ENCODE measurements at places on chromosomes 4 and X.

- DNase-seq, result no peak
These were observed 142.3 kb upstream of the SLIT2 start for GRCh38 chr4:20109391-20109790.

DNA sequence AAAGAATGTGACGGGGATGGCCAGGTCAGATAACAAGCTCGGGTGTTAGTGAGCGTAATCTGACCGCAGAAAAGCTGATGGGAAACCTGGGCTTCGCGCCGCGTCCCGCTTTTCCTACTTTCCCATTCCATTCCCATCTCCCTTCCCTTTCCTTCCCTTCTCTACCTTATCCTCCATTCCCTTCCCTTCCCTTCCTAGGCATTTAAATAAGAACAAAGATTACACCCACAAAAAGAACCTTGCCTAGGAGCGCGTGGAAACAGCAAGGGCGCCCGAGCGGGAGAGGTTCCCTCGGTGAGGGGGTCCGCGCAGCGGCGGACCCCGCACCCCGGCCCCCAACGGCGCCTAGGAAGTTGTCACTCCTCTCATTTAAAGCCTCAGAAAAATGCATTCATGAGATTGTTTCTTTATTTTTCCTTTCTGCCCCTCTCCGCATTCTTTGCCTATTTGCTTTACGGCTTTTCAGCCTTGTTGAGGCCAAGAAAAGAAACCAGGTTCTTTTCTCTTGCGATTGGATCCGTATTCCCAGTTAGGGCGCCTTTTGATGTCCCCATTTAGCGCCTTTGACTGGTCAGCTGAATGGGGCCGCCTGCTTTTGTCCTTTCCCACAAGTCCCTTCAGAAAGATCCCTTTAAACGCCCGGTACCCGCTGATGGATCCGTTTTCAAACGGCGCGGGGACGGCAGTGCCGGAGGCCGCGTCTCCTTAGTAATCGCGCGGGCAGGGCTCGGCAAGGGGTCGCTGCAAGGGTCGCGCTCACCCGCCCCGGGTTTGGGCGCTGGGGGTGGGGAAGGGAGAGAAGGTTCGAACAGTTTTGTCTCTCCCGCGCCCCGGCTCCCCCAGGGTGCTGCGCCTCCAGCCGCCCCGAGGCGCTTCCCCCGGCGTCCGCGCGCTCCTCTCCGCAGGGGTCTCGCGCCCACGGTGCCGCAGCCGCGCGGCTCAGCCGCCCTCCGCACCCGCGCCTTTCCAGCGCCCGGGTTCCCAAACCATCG, 54.1 kb upstream of the TMEM33 start:
- no peak for DNase-seq

GRCh38 chrX:129945131-129945530, 37.3 kb upstream of the BCORL1 start:
- no peak for DNase-seq

GRCh38 chr4:30943356-30943755, 223.2 kb downstream of the PCDH7 start:
- DNase-seq, result no peak

DNA sequence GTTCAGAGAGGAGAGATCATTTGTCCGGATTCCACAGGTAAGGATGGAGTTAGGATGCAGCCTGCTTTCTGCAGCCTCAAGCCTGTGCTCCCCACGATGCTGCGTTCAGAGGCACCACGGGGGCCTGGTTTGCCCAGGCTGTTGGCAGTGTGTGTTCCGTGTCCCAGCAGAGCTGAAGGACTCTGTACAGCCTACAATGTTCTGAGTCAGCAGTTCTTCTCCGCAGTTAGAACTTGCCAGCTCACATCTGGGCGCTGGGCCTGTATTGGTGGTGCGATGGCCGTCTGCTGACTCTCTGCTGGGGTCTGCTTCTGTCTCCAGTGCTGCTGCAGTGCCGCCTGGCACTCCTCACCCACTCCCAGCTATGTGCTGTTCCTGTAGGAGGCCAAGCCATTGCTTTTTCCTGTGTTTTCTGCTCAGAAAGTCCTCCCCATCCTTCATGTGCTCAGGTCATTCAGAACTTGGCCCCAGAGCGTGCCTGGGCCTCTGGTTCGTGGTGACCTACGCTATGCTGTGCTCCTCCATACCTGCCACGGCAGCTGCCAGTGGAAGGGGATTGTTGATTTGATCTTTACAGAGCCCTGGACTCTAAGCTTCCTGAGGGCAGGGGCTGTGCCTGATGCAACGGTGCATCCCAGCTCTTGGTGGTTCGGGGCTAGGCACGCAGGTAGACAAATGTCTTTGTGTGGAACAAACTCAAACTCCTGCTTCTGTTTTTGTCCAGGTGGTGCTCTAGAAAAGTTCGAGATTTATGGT, 42.6 kb upstream of the TADA2B start:
- no peak for DNase-seq

- DNase-seq, result no peak
These were observed 436.6 kb downstream of the C4orf33 start for GRCh38 chr4:129532573-129532972.

- no peak for DNase-seq
These were observed 2.9 kb upstream of the EIF1AX start for GRCh38 chrX:20144491-20144890.

- no peak for DNase-seq
These were observed 8.8 kb downstream of the CHST7 start for GRCh38 chrX:46582325-46582724.

- DNase-seq, result no peak
These were observed 15.9 kb downstream of the RGS12 start for GRCh38 chr4:3308691-3309090.

DNA sequence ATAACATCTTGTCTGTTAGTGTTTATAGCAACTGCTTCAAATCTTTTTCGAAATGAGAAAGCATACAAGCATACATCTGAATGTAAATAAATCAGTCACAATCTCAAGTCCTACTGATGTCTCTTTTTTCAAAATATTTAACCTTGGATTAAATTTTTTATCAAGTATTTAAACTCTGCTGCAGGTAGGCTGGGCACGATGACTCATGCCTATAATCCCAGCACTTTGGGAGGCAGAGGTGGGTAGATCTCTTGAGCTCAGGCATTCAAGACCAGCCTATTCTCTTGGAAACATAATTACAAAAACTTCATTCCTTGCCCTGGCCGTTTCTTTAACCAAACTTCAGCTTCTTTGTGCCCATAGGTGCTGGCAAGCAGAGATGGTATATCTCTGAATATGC, 540.3 kb upstream of the GALNT7 start:
- DNase-seq, result no peak

DNA sequence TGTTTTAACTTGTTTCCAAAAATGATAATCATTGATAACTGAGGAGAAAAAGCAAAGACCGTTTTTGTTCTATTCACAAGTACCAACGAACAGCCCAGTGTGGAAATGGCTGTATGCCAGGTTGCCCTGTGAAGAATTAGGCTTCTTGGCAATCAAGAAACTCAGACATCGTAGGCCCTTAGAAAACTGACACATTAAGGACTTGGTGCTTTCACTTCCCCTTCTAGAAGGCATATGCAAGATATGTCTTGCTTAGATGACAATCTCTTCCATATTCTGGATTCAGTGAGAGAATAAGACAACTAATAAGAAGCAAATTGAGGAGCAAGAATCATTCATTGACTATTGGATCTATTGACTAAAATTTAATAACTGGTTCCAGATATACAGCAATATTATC, 56.6 kb downstream of the ANAPC10 start:
- no peak for DNase-seq

GRCh38 chr4:81652069-81652478, 180.4 kb upstream of the RASGEF1B start:
- DNase-seq, result no peak

DNA sequence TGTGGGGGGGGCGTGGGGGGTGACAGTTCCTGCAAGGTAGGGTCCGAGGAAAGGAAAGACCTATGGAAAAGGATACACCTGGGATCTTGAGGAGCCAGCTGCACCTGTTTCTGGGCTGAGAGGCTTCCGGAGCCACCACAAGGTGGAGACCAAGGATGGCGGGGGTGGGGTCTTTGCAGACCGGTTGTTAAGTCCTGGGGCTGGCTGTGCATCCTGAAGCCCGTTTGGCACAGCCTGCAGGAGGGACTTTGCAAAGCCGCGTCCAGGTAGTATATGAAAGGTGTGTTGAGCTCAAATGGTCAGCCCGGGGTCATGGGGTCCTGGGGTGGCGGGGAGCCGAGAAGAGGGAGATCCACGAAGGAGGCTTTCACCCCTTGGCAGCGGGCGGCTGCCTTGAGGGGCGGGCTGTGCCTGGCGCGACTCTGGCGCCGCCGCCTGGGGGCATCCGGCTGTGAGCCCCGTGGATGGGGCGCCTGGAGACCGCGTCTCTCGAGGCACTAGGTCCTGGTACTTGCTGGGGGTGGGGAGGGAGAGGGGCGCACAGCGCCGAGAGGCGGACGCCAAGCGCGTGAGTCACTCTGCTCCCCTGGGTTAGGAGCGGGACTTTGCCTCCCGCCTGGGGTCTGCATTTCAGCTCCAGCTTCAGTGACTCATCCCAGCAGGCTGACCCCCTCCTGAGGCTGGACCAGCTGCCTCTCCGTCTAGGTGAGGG, 58.2 kb upstream of the DYNLT3 start:
- no peak for DNase-seq

DNA sequence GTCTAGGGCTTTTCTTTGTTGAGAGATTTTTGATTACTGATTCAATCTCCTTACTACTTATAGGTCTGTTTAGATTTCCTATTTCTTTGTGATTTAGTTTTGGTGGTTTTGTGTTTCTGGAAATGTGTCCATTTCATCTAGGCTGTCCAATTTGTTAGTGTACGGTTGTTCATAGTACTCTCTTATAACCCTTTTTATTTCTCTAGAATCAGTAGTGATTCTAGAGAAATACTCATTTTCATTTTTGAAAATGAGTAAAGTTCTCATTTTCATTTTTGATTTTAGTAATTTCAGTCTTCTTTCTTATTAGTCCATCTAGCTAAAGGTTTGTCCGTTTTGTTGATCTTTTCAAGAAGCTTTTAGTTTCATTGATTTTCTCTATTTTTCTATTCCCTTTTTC, 7.5 kb downstream of the IL13RA1 start:
- DNase-seq, result no peak

GRCh38 chr4:165325732-165326512, 1.5 kb upstream of the MSMO1 start:
- DNase-seq, result no peak

DNA sequence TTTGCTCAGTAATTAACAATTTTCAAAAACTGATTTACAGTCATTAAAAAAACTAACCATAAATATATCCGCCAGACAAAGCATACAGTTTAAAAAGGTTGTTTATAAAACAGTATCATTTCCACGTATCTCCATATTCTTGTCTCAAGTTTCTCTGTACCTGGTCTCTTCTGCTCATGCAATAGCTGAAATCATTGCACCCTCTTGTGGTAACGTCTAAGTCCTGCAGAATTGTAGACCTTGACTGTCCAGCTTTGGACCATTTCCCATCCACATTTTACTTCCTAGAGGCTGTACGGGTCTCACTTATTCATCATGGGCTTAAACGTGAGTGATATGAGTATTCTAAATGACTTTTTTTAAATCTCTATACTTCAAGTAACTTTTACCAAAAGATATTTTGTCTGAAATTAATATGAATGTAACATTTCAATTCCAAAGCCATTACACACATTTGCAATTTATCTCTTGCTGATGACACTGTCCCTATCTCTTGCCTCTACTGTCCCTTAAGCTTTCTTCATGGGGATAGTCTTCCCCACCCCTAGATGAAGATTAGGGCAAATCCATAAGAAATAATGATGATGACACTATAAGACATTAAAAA, 118.5 kb downstream of the BTC start:
- DNase-seq, result no peak

GRCh38 chr4:158825433-158826036, 56.7 kb downstream of the FNIP2 start:
- no peak for DNase-seq

DNA sequence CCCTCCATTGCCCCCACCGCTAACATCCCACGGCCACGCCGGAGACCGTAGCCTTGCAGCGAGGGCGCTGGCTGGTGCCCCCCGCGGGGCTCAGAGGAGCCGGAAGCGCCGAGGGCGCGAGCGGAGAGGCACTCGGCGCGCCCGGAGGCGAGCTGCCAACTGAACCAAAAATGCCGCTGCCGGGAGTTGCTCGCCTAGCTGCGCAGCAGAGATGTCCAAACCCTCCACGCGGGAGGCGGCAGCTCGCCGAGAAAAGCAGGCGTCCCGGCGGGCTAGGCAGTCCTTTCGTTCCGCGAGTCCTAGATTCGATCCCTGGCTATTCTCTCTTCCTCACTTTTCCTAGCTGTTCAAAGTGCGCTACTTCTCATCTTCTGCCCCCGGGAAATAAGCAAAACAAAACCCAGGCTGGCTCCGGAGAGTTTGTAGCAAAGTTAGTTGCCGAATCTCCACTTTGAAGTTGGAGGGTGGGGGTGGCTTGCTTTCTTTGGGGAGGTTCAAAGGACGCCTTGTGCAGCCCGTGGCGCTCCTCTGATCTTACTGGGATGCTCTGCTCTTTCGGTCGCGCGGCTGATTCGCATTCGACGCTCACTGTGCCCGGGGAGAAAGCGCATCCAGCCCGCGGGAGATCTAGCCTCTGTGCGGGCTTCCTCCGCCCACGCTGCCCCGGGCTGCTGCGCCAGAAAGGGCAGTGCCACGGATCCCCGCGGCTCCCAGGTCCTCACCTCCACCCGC, 723 bp downstream of the NKX6-1 start:
- DNase-seq, result no peak

GRCh38 chrX:11537141-11537540, 128.6 kb downstream of the ARHGAP6 start:
- DNase-seq, result no peak

DNA sequence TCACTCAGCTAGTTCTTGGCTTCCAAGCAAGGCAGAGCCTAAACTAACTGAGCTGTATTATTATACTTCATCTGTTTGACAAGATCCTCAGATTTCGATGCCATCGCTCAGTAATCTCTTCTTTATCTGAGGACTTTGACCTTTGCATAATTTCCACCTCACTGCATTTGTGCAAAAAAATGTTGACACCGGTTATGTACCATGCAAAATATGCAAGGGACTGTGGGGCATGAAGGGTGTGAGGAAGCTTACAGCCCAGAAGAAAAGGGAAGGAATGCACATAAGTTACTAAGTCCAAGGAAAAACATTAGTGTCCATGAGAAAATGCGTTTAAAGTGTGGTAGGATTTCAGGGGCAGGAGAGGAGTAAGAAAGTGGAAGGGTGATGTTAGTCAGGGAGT, 295.4 kb downstream of the PACRGL start:
- DNase-seq, result no peak

GRCh38 chrX:101595739-101596419, 21.9 kb downstream of the ARMCX6 start:
- peak; percentile 38 for DNase-seq

- no peak for DNase-seq
These were observed 16.6 kb upstream of the HPGD start for GRCh38 chr4:174538876-174539250.

- no peak for DNase-seq
These were observed 83.9 kb downstream of the QDPR start for GRCh38 chr4:17427991-17428390.

- DNase-seq, result no peak
These were observed 35.5 kb downstream of the CCNI start for GRCh38 chr4:77040270-77040669.

- DNase-seq, result peak; percentile 0
These were observed 145.3 kb downstream of the ATRX start for GRCh38 chrX:77640702-77641101.
